ENCODE measurements at places on chromosomes 1 and 21. TPM values are rescaled to one million over a fixed set of nuclear protein-coding genes. Genes with fewer than 3 reads are reported as not detected.

SHISA4 gene
- 11.6 TPM for total RNA-seq

OLIG2 gene
- total RNA-seq: not detected

CDK18 gene
- 28.6 TPM for total RNA-seq

DNA sequence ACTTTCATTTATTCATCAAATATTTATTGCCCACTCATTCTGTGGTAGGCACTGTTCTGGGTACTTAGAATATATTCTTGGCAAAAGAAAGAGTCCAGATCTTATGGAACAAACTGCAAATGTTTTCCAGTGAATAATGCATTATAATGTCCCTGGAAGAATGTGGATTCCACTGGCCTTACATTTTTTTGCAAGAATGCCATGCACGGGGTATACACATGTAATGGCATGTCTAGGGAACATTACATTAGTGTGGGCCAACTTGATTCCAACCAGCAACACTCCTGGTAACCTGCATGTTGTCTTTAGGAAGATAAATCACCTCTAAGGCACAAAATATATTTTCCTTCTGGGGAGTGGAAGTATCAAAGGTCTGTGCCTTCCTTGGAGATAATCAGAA is 33.0 kb upstream of the IFI44L start:
- DNase-seq: no peak

- DNase-seq: no peak
These were observed 1.9 kb upstream of the MYBPH start for GRCh38 chr1:203177470-203178039.

GRCh38 chr1:81699234-81699633 is 101.5 kb upstream of the ADGRL2 start:
- DNase-seq: no peak

DNA sequence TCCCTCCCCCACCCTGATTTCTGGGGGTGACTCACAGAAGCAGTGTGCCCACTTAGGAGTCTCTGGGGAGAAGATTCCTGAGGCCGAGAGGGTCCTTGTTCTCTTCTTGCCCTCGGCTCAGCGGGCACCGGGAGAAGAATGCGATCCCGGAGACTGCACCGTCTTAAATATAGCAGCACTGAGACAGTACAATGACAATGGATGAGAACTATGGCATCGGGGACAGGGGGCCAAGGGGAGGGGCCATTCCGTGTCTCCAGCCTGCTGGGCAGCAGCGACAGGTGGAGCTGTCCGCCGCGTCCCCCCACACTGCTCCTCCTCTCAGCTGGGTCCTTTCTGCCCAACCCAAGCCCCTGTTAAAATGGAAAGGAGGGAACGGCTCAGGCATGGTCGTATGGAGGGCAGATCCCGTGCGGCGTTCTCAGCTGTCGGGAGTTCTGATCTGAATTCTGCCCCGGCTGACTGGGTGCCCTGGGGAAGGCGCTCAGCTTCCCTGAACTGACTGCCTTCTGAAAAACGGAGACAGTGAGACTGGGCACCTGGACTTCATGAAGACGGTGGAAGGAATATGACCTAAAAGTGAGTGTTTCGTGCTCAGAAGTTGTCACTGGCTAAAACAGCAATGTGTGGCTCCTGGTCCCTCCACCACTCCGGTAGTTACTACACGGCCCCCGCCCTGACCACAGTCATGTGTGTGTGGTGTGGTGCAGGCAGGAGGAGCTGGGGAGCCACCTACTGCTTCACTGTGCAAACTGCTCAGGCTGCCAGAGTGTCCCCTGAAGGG is at the start of gene MYOM3:
MYOM3 (minus strand) TSS at position 140 of the 784 bp plus-strand sequence. CDS start 3,499 bp downstream, outside the sequence.
- peak; percentile 80 for DNase-seq

DNA sequence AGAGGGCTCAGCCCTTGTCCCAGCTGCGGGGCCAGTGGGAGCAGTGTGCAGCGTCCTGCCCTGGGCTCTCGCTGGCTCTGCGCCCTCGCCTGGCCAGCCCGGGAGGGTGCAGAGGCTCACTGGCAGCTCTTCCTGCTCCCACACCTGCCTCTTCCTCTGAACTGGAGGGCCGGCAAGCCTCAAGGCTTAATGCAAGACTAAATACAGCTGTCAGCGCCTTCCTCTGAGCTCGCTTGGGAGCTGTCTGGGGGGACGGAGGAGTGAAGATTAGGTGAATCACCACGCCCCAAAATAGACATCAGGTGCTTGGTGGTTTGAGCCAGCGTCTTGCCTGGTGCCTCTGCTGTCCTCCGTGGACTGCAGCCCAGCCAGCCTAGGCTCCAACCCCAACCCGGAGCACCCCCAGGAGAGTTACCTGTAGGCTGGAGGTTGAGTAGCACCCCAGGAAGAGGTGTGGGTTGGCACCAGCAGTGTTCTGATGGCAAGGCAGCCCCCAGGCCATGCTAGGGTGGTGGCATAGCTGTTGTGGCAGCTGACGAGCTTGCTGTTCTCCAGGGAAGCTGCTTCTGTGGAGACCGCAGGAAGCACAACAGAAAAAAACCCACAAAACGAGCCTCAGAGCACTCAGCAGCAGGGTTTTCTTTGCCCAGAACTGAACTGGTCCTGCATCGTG is 36.9 kb downstream of the UMODL1 start:
- DNase-seq: peak; percentile 65

DNA sequence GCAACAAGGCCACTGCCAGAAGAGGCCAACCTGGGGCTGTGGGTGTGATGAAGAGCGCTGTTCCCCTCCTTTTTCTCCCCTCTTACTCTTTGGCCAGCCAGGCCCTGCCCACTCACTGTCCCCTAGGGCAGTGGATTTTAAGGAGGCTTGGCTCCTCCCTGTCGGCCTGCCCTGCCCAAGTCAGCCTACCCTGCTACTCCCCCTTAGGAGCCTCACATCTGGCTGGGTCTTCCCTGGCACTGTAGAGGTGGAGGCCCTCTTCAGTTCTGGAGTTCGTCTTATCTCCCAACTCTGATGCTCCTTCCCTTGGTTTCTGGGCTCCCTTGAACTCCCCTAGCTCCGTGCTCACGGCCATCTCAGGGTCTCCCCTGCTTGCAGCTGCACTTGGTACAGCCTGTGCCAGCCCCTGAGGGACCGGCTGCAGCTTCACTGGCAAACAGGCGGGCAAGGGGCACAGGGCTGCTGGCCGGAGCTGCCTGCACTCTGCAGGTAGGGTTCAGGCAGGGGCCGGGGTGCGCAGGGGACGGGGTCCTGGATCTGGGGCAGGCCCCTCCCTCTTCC is 4.0 kb downstream of the AMPD2 start:
- DNase-seq: no peak

DNA sequence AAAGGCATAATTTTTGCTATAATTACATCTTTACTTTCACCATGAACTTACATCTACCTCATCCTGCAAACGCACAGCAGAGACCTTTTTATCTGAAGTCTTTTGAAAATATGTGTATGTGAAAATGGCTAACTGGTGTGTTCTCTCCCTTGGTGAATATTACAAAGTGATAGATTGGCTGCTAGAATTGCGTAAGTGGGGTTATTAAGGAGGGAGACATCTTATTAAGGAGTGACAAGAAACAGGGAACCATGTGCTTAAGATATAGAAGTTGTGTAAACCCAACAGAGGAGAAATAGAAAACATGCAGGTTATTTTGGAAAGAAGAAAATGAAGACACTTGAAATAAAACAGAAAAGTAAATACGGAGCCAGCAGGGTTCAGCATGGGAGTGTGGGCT is 7.8 kb downstream of the KCNJ15 start:
- DNase-seq: no peak

- DNase-seq: no peak
These were observed 9.7 kb upstream of the NPPB start for GRCh38 chr1:11868331-11868980.

DNA sequence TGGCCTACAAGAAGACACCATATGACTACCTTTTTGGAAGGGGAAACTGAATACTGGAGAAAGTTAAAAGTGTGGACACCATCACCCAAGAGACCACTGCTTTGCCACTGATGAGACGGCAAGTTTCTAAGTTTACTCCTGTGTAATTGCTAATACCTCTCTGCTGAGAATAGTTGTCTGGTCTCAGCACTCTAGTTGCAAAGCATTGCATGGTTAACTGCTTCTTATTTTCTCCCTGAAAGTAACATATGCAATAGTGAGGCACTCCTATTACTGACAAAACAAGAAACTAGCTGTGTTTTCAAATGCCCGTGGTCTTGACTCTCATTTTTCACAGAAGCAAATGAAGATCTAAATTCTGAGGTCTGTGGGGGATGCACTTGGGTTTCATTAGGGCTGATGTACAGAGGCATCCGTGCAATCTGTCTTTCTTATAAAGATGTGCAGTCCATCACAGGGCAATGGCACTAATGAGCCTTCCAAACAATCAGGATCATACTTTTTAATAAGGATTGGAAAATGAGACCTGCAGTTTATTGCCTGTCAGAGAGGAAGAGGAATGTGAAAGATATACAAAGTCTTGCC is 62.9 kb downstream of the IFI44 start:
- DNase-seq: no peak

GRCh38 chr1:41712695-41713094 is 206.0 kb downstream of the HIVEP3 start:
- no peak for DNase-seq

All from ureter (tissue), 1 donor.